NCI-H2081 treated with DMSO at 0.1 percent for 48 hours (cell line): ENCODE measurements at places on chromosomes 16 and 17.

DNA sequence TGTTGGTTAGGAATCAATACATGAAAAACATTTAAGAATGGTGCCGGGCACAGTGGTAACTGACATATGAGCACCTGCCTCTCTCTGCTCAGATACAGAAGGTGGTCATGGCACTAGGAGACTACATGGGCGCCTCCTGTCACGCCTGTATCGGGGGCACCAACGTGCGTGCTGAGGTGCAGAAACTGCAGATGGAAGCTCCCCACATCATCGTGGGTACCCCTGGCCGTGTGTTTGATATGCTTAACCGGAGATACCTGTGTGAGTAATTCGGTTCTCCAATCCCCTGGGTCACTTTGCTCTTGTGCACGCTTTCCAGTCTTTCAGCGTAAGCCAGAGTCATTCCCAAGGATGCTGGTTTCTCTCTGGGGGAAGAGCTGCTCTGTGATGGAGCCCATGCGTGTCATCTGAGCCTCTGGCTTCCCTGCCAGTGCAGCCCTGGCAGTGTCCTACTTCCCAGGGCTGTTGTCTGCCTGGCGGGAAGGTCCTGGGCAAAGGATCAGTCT lies 3.0 kb upstream of the CD68 start:
- no peak for DNase-seq

DNA sequence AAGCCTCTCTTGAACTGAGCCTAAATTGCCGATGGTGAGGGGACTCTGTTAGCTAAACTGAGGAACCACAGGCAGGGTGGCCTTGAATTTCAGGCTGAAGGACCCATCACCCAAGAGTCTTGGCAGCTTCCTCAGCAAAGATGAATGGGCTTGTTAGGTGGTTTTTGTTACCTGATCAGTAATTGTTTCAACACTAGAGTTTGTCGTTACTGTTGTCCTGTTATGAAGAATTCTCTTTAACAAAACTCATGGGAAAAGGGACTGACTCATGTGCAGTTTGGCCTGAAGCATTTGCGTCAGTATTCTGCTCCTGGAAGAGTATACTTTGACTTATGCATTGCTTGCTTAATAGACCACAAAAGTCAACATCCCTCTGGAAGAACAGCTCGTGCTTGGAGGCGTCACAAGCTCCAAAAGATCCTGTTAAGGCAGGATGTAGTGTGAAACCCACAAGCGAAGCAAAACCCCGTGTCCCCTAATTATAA lies 206.0 kb downstream of the IRX3 start:
- no peak for DNase-seq

DNA sequence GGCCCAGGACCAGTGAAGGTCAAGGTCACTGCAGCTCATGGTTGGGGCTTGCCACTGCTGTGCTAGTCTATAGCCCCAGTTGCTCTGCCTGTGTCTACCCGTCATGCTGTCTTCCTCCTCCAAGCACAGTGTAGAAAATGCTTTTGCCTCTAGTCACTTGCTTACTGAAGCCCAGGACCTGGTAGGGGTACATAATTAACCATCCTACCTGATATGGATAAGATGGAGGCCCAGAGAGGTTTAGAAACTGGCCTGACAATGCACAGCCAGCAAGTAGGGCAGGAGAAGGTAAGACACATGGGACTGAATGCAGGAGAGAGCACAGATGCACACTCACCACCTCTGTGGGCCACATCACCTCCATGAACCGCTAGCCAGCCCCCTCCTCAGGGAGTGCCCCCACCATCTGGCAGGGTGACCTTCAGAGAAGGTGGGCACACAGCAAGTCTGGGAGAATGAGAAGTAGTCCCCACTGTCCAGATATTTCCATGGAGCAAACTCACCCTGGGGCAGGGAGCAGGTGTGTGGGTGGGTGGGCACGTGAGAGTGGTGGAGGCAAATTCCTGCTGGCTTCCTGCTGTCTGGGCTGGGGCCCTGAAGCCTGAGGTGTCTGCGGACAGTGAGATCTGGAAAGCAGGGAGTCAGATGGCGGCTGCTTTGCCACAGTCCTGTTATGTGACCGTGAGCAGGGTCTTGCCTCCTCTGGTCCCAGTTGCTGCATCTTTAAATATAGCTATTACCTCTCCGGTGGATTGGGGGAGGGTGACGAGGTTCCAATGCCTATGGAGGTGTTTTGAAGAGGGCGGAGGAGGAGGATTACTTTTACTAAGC lies 1.0 kb downstream of the CX3CL1 start:
- DNase-seq: no peak

- no peak for DNase-seq
Observed at GRCh38 chr17:38731526-38732294, 1.6 kb downstream of the CISD3 start.

GRCh38 chr17:55726440-55726839 lies 3.8 kb upstream of the TMEM100 start:
- peak; percentile 47 for DNase-seq

DNA sequence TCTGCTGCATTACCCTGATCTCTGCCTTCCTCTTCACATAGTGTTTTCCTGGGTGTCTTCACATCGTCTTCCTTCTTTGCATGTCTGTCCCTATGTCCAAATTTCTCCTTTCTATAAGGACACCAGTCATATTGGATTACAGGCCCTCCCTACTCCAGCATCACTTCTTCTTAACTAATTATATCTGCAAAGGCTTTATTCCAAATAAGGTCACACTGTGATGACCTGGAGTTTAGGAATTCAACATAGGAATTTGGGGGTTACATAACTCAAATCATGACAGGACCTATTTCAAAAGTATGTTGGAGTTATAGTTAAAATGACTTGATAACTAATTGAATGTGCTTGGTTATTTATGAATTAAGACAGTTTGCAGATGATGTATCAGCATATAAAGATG lies 490.5 kb upstream of the ERCC4 start:
- no peak for DNase-seq

DNA sequence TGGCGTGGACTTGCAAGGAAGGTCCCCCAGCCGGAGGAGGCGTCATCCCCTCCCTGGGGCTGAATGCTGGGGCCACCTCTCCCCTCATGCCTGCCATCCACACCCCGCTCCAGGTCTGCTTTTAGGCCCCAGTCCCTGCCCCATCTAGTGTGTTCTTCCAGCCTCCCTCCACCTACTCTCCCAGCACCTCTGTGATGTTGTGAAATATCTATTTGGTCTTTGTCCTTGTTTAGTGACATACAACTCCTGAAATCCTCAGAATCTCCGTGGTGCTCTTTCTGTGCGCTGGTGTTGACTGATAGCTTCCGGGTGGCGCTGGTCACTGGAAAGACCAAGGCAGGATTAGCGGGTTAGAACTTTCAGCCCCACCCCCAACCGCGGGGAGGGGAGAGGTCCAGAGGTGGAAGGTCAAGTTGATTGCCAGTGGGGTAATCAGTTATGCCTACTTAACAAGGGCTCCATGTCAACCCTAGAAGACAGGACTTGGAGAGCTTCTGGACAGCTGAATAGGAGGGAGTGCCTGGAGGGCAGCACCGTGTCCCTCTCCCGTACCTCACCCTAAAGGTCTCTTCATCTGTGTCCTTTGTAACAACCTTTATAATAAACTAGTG lies 10.1 kb downstream of the TBC1D24 start:
- no peak for DNase-seq

- no peak for DNase-seq
Observed at GRCh38 chr17:38861399-38861843, 7.9 kb upstream of the RPL23 start.
